Jurkat, Clone E6-1 (cell line): ENCODE measurements at places on chromosomes 5 and 9.

GRCh38 chr5:179150011-179150410, 89.8 kb downstream of the ZNF354C start:
- DNase-seq, result no peak

GRCh38 chr5:158050421-158050820, 191.5 kb upstream of the CLINT1 start:
- no peak for DNase-seq

DNA sequence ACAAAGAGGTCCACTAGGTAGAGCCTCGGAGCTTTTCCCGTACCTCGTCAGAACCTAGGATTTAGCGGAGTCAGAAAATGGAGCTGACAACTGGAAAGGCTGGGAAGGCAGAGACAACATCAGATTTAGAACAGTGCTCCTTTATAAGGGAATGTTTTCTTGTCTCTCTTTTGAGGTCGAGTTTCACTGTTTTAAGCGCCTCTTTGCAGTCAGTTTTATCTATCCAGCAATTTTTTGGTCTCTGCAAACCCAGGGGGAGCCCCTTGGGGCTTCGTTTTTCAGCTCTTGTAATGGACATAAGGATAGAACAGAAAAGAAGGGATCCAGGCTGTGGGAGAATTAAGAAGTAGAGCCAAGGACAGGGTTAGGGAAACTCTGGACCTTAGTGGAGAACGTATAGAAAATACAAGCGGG, 80.5 kb downstream of the FNBP1 start:
- DNase-seq, result no peak

DNA sequence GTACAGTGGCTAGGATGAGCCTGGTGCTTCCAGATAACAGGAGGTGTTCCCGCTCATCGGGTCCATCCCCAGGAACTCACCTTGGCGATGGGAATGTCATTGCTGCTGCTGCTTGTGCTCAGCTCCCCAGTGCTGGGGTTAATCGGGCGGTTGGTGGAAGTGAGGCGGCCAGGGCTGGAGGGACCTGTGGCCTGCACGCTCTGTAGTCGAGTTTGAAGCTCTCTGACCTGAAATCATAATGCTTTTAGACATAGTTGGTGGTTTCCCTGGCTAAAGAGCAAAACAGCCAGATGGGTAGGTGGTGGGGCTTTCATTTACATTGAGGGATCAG, 108.5 kb downstream of the DCP2 start:
- DNase-seq, result no peak

DNA sequence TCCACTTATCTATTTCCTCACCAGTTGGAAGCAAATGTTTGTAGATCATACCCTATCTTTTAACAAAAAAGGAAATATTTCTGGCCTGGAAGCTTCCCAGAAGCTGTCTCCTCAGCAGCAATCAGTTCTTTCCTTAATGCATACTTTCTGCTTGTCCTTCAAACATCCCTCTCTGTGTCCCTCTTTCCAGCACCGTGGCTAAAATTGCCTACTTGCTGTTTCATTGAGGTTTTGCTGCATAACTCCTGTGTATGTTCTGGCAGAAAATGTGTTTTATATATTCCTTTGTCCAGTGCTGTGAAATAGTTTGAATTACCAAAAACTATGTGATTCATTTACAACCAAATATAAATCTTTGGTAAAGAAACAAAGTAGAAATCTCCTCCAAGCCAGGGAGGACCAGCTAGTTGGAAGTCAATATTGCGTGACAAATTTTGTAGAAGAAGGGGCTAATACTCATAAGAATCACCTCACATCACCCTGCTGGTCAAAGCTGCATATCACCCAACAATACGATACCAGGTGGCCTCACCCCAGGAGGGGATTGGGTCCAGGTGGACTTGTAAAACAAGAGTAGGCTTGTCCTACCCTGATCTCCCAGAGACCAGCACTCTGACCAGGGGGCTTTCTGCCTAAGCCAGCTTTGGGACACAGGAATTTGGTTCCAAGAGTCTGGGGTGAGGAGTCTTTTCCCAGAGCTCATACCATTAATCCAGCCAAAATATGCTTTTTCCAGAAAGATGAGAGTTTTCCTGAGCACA, 198.4 kb upstream of the SNX2 start:
- DNase-seq, result no peak

DNA sequence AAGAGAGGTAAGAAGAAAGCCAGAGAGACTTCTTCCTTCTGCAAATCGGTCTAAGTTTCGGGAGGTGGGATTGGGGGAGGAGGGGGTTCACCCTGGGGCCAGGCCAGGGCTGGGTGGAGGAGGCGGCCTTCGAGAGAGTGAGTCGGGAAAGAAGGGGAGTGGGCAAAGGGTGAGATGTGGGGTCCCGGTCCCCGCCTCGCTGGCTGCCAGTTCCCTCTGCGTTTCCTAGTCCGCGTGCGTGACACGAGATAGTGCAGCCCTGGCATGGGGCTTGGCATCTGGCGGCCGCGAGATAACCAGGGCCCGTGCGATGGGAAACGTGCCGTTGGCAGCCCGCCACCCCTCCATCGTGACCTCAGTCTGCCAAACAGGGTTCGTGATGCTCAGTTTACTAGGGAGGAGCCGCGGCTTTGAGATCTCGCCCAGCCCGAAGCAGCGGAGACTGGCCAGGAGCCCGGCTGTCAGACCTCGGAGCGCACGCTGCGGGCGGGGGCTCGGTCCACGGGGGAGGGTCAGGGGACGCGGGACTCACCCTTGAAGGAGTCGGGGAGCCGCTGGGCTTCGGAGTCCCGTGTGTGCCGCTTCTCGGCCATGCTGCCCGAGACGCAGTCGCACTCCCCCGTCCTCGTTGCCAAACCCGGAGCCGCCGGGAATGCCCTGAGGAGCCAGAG, at the start of gene STOM:
Gene STOM (minus strand): TSS at position 656 of the 671 bp plus-strand sequence. CDS start 63 bp downstream, at position 593.
- peak; percentile 20 for DNase-seq

GRCh38 chr5:98935206-98935605, 6.4 kb upstream of the CHD1 start:
- no peak for DNase-seq

DNA sequence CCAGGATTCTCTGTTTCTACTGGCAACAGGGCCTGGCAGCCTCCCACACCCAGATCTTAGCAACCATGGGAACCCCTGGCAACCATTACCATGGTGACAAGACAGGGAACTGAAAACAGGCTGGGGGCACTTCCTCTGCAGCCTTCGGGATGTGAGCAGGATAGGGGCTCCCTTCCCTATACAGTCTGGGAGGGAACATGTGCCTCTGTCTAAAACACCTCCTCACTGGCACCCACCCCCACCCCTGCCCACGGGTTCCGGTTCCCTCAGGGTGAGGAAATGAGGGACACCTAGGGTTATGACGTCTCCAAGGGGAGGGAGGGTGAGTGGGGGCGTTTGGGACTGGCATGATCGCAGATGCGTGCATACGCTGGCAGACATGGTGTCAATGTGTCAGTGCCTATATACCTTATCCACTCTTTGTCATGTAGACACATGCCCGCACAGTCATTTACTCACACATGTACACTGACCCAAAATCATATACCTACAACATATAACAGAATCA, 3.0 kb upstream of the DNAJB5 start:
- DNase-seq, result peak; percentile 64

DNA sequence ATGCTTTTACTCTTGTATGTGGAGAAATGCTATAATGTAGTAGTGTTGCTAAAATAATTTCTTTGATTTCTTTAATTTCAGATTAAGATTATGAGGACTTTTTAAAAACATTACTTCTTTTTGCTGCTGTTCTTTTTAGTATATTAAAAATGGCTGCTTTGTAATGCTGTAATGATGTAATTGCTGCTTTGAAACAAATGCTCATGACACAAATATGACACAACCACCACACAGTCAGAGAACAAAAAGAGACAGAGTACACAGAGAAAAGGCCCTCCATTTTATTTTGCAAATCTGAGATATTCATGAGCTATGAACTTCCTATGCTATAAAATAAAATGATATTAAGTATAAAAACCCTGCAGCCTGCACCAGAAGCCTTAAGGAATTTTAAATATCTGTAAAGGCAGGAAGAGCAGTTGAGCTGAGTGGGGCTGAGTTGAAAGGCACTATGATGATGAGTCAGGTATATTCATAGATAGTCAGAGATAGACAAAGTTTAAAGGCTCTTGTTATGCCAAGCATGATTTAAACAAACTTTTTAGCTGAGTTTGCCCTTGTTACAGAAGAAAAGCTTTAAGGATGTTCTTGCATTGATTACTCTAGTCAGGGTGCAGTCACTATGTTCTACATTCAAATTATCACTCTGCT, 5.1 kb upstream of the POU5F2 start:
- DNase-seq, result no peak

- no peak for DNase-seq
Measured at GRCh38 chr5:149433524-149434131, 54.5 kb upstream of the IL17B start.

GRCh38 chr9:95084254-95084934, 233.1 kb downstream of the FANCC start:
- DNase-seq, result no peak

GRCh38 chr9:86774116-86774515, 173.2 kb downstream of the GAS1 start:
- DNase-seq, result no peak

- no peak for DNase-seq
Measured at GRCh38 chr9:131674425-131675421, 65.2 kb downstream of the RAPGEF1 start.

DNA sequence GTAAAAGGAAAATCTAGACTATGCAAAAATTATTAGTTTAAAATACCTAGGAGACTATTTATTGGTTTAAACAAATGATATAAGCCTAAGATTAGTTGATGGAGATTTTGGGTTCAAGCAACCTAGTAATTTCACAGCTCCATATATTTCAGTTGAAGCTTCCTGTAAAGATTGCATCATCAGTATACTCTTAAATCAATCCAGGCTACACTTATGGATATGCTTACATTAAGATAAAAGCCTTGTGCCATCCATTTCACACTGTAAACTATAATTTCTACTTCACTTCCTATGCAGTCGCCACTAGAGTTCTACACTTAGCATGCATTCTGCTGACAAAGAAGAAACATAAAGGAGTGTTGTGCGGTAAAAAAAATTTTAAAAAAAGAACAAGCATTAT, 7.3 kb upstream of the LIX1 start:
- no peak for DNase-seq

GRCh38 chr5:87404359-87404758, 8.4 kb downstream of the CCNH start:
- DNase-seq, result no peak

GRCh38 chr5:130324953-130325671, 420.8 kb downstream of the CHSY3 start:
- DNase-seq, result no peak

DNA sequence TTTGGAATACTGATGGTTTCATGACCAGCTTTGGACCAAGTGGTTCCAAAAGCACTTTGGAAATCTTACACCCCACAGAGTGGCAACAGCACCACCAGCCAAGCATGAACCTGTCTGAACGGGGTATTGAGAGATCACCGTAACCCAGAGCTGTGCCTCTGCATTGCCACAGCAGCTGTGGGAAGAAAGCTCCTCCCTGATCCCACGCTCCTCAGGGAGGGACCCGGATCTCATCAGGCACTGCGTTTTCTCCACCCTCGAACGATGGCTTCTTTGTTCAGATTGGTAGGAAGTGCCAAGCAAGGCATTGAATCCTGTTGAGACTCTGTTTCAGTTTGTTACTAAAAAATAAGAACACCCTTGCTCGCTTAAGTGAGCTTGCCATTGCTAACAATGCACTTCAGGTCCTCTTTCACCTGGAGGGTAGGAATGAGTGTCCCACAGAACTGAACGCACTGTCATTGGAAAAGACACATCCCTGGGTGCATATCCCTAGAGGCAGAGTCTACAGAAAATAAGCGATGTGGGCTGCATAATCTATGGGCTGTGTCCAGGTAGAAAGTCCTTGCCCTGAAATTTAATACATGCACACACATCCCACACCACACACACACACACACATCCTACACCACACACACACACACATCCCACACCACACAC, 118.0 kb upstream of the ICE1 start:
- no peak for DNase-seq

DNA sequence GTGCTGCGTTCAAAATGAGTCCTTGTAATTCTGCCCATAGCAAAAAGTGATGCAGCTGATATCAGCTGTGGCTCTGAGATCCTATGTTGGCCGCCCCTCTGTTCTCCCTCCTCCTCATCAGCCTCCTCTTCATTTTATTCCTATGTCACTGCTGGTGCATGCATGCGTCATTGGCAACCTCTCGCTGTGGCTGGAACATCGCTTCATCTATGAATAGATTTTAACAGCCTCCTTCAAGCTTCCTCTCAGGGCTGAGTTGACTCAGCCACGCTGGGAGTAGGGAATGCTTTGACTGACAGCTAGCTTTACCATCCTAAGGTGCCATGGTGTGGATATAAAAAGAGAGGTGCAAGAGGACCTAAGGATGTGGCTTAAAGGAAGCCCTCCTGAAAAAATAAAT, 303.5 kb downstream of the PLK2 start:
- no peak for DNase-seq

- DNase-seq, result no peak
Measured at GRCh38 chr9:98333703-98334582, 78.5 kb upstream of the TBC1D2 start.

GRCh38 chr9:21590058-21590996, 108.2 kb upstream of the IFNE start:
- DNase-seq, result no peak

DNA sequence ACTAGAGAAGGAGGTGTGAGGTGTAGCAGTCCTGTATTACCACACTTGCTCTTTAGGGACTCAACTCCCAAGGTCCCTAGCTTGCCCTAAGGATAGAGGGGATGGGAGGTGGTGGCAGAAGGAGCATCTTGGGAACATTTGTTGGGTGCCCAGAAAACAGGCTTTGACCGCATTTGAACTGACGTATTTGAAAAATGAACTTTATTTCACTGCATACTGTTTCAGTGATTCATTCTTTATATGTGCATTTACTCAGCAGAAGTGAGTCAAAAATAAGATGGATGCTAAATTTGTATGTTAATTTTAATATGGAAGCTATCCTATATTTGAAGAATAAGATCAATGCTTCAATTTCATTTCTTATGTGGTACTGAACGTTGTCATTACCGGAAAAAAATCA, 18.7 kb downstream of the DMRT3 start:
- no peak for DNase-seq

GRCh38 chr5:179819296-179820126, 1.2 kb upstream of the SQSTM1 start:
- DNase-seq, result no peak

DNA sequence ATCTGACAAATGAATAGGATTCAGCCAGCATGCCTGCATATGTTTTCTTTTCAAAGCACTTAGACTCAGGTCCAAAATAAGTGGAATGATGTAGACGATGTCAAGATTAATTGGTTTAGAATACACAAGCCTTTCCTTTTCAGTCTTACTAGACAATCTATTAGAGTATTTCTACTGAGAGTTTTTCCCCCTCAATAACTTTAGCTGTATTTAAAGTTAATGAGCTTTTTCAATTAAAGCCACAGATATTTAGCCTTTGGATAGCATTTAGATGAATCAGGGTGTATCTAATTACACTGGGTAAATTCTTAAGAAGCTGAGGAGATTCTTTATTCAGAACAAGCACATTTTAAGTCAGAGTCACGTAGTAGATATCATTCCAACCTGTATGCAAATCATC, 198.7 kb upstream of the MPDZ start:
- no peak for DNase-seq

- DNase-seq, result no peak
Measured at GRCh38 chr5:34674187-34674586, 18.1 kb downstream of the RAI14 start.

GRCh38 chr9:488448-488847, 273.8 kb downstream of the DOCK8 start:
- DNase-seq, result no peak
